ENCODE measurements at places on chromosomes 4 and X.

GRCh38 chrX:72255864-72256263 lies 17.0 kb upstream of the ERCC6L start:
- no peak for DNase-seq

DNA sequence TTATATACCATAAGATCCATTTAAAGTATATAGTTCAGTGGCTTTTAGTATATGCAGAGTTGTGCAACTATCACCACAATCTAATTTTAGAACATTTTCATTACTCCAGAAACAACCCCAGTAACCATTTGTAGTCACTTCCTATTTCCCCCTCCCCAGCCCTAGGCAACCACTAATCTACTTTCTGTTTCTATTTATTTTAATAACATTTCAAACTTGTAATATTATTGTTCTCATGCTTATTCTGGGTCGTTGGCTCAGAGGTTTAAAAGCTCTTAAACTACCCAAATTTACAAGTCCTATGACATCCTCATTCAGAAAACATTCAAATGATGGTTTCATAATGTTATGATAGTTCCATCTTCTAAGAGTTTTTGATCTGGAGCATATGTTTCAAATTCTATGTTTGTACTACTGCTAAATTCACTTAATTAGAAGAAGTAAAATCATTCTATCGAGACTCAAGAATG lies 18.4 kb downstream of the XIAP start:
- no peak for DNase-seq

GRCh38 chr4:95426455-95426854 lies 122.3 kb downstream of the UNC5C start:
- DNase-seq, result no peak

GRCh38 chr4:104591510-104591911 lies 96.8 kb upstream of the CXXC4 start:
- DNase-seq, result no peak

GRCh38 chr4:166144607-166145006 lies 271.6 kb downstream of the TLL1 start:
- DNase-seq, result no peak

GRCh38 chr4:38119668-38120385 lies 159.6 kb downstream of the PTTG2 start:
- no peak for DNase-seq

GRCh38 chr4:105544520-105545286 lies 7.7 kb upstream of the ARHGEF38 start:
- no peak for DNase-seq

GRCh38 chr4:103400405-103400804 lies 202.3 kb upstream of the CENPE start:
- no peak for DNase-seq

- DNase-seq, result no peak
These were observed 837 bp downstream of the DCHS2 start for GRCh38 chr4:154490583-154491340.

DNA sequence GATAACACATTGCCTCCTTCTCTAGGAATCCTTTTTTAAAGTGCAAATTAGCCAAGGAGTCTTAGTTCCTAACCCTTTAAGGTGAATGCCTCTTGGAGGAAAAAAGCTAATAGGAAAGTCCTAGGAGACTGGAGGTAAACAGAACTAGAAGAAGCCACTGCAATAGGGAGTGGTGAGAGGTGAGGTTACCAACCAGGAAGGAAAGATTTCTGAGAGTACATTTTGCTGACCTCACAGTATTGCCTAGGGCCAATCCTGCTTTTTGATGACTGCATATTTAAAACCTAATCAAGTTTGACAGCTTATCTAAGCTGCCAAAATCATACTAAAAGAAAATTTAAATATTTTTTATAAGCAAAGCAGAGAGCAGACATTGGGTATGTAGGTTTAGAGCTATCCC lies 7.3 kb upstream of the CUL4B start:
- no peak for DNase-seq

DNA sequence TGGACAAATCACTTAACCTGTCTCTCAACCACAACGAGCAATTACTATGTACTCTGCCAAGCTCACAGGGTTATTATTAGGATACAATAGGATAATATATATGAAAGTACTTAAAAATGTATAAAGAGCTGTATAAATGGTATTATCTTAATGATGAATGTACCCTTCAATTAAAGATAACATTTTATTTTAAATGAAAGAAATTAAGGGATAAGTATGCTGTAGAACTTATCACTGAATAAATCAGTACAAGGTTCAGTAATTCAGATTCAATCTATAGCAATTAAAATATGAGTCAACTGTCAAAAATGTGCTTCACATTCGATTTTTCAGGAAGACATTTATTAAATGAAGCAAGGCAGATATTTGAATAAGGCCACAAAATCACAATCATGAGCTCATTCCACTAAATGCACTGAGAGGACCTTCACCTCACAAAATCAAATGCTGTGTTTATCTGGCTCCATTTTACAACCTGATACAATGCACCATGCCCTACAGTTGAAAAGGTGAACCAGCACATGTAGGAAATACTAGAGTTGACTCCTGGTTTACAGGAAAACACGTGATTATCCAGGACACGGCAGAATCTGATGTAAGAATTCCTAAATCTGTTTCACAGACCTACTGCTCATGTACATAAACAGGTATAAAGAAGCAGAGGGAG lies 4.4 kb downstream of the LRCH2 start:
- DNase-seq, result no peak
